ENCODE measurements at places on chromosomes 11 and 22.

DNA sequence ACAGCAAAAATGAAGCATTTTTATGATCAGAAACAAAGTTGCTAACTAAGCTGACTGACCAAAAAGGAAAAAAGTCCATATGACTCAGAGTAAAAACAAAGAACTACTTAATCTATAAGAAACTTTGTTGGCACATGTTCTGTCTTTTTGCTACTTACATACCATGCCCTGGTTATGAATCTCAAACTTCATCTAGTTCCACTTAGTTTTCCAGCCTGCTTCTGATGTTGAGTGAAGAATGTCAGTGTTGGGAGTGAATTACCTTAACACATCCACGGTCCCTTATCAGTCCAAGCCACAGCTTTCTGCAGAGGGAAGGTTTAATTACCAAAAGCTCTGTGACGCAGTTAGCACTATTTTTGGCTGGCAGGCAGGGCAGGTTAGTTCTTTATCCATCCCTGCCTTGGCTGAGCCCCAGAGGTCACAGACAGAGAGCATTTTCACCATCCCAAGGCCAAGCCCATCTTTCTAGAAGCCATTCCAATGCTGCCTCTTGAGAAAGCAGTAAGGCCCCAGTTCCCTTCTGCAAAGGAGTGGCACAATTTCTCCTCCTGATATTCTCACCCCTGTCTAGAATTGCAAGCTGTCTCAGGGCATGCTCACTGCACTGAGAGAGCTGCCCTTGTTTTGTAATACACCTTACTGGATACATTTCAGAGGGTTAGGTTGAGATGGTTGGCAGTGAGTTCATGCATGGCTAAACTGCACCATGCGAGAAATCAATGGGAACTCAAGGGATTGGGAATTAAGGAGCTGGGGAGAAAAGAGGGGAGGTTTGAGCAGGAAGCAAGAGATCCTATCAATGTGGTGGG lies 67.1 kb downstream of the SLC1A2 start:
- peak; percentile 44 for DNase-seq

GRCh38 chr11:79390477-79390876 lies 50.4 kb downstream of the TENM4 start:
- DNase-seq: no peak

GRCh38 chr11:57700425-57700824 lies 11.6 kb downstream of the MED19 start:
- no peak for DNase-seq

GRCh38 chr11:71504531-71504930 lies 22.5 kb upstream of the KRTAP5-7 start:
- DNase-seq: no peak

DNA sequence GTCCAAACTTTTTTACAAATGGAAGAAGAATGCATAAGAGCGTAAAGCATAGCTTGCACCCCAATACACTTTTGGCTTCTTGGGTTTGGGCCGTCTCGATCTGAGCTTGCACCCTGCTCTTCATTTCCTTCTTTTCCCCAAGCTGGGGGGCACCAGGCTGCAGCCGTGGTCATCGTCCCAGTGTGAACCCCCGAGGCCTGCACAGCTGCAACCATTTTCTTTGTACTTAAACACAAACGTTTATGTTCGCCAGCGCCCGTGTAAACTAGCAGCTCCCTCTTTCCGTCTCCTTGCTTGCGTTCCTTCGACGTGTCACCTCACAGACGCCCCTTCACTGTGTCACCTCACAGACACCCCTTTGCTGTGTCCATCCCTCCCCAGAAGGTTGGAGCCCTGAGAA lies 10.1 kb downstream of the KRTAP5-5 start:
- no peak for DNase-seq

DNA sequence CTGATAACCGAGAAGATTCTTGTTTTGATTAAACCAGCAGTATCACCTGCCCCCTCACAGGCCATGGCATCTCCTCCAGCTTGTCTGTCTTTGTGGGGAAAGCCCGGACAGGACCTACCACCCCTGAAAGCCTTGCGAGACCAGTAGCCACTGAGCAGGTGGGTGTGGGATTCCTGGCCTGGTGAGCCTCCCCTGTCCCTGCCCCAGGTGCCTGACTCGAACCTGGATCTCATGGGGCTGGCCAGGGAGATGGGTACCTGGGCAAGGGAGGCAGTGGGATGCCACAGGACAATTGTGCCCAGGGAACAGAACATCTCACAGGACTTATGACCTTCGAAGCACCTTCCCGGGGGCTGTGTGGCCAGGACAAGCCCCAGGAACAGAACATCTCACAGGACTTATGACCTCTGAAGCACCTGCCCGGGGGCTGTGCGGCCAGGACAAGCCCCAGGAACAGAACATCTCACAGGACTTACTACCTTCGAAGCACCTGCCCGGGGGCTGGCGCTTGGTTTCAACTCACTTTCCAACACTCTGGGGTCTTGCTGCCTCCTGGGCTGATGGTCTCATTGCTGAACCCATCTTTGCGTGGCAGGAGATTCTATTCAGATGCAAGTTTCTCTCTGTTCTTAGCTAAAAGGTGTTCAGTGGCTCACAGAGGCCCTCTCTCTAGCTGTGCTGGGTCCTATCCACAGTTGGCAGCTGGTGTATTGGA lies 854.5 kb downstream of the BRD1 start:
- DNase-seq: no peak

DNA sequence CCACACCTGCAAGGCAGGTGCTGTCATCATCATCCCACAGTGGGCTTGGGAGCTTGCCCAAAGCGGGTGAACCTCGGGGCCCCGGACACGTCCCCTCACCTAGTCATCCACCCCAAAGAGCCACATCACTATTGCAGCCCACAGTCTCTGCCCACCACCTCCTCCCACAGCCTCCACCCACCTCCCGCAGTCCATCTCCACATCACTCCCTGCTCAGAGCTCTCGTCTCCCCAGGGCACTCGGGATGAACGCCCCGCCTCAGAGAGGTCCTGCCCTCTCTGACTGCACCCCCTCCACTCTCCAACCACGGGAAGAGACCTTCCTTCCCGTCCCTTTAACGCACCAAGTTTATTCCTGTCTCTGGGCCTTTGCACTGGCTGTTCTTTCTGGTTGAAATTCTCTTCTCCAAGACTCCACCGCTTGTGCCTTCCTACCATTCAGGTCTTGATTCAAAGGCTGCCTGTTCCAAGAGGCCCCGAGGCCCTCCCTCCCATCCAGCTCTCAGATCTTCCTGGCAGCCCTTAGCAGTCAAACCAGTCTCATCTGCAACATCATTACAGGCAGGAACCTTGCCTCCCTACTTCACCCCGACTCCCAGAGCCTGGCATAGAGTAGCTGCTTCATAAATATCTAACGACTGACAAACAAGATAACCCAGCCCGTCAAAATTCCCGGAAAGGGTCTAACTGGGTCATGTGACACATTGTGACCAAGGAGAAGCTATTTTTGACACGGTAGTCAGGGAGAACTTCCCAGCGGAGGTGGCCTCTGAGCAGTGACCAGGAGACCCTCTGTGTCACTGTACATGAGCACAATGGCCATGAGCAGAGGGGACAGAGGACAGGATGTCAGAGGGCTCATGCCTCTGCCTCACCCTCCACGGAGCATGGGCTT lies 11.1 kb downstream of the KCNJ4 start:
- DNase-seq: no peak

DNA sequence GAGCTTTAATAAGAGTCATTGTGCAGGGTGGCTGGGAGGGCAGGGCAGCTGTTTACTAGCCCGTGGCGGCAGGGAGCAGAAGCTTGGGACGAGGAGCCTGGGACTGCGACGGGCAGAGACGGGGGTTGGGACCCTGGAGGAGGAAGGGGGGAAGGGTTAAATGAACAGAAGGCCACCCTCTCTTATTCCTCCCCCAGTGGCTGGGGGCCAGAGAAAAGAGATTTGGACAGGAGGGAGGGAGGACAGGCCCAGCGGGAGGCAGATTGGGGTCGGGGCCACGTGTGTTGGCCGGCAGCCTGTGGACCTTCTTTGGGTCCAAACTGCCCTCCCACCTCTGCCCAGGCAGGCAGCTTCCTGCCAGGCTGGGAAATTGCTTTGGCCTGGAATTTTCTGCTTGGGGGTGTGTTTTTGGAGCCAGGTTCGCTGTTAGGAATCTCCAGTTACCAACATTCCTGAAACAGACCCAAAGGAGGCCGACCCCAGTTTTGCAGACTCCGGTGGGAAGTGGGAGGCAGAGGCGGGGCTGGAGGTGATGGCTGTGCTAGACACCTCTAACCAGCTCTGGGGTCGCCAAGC lies 50.2 kb downstream of the APOL3 start:
- no peak for DNase-seq

- DNase-seq: no peak
Measured at GRCh38 chr11:75301601-75302345, 49.7 kb downstream of the ARRB1 start.

GRCh38 chr11:65468874-65469333 lies 29.9 kb upstream of the MALAT1 start:
- DNase-seq: peak; percentile 65

DNA sequence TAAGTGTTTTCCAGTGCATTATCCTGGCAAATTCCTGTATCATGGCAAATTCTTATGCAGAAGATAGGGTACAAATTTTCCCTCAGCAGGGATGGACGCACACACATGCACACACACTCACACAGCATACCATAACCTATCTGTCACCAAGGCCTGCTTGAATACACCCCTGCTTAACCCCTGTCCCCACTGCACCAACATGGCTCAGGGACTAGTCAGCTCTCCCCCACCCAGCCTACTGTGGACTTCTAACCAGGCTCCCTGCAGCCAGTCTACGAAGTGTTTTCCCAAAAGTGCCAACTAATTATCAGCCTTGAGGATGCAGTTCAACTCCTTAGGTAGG lies 63.1 kb downstream of the RAB30 start:
- DNase-seq: no peak

- DNase-seq: no peak
Measured at GRCh38 chr11:91373497-91373896, 851.1 kb upstream of the FAT3 start.

GRCh38 chr11:23851216-23851615 lies 645.6 kb upstream of the LUZP2 start:
- DNase-seq: no peak

- no peak for DNase-seq
Measured at GRCh38 chr22:44271732-44272400, 40.9 kb downstream of the SHISAL1 start.

GRCh38 chr11:26904801-26905200 lies 89.1 kb upstream of the FIBIN start:
- no peak for DNase-seq

DNA sequence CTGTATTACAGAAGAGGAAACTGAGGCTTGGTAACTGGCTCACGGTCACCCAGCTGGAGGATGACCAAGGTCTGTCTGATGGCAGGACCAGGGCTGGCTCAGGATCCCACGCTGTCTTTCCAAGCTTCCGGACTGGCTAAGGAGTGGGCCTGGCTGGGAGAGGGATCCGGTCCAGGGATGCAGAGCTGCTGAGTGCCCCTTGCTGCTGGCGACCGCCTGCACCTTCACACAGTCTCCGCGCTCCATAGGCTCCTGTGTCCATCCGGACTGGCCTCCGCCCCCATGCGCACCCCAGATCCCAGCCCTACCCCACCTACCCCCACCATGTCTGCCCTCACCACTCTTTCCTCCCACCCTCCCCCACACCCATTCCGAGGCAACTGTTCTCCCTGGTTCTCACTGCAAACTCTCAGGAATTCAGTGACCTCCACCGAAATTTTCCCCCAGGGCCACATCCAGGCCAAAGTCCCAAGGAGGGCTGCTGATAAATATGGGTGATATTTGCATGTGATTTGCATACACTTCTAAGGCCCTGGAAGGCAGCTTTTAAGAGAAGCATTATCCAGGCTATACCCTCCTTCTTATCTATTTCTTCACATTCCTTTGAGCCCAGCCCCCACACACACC lies 48.5 kb upstream of the SLC35C1 start:
- no peak for DNase-seq

DNA sequence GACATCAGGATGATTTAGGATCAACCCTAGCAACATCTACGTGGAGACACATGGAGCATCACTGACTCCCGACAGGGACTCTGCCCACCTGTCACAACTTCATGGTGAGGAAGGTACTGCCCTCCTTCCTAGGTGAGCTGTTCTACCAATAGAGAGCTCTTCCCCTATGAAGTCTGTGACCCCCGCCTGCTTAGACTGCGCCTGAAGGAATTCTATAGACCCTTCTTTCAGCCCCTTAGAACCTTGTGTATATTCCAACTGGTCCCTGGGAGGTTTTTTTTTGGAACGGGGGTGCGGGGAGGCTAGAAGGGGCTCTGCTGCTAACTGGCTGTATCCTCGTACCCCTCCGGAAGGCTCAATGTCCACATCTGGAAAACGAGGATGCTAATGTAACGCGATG lies 566 bp downstream of the INTS4 start:
- DNase-seq: no peak

- peak; percentile 68 for DNase-seq
Measured at GRCh38 chr11:67356864-67357561, 3.7 kb upstream of the POLD4 start.

DNA sequence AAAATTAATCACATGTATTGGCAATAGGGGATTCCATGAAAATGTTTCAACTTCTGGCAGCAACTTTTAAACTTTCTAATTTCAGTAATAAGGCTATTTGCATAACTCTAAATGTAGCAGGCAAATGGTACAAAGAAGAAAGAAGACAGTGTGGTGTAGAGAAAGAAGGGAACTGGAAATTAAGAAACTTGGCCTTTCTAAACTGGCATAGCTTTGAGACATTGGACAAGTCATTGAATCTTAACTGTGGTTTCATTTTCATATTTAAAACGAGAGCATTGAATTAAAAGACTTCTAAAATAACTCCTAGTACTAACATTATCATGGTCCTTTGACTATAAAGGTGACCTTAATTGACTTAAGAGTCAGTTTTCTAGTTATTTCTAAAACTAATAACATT lies 125.0 kb downstream of the UVRAG start:
- no peak for DNase-seq

- no peak for DNase-seq
Measured at GRCh38 chr11:112759418-112759817, 201.8 kb upstream of the NCAM1 start.

DNA sequence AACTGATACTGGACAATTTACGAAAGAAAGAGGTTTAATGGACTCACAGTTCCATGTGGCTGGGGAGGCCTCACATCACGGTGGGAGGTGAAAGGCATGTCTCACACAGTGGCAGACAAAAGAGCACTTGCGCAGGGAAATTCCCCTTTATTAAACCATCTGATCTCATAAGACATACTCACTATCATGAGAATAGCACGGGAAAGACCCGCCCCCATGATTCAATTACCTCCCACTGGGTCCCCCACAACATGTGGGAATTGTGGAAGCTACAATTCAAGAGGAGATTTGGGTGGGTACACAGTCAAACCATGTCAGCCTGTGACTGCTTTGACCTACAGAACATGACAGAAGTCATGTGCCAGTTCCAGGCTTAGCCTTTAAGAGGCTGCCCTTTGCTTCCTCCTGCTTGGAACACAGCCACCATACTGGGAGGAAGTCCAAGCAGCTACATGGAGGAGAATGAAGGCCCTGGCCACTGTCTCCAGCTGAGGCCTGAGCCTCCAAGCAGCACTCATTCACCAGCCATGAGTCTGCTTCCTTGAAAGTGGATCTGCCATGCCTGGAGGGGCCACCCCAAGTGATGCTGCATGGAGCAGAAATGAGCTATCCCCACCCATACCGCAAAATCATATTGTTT lies 10.9 kb upstream of the GAL start:
- DNase-seq: no peak

Data from common myeloid progenitor, CD34-positive (primary cell).